ENCODE measurements at places on chromosomes 7 and 10.
A peak's percentile ranks its signal among the peaks of the same experiment; 100 is the strongest.

DNA sequence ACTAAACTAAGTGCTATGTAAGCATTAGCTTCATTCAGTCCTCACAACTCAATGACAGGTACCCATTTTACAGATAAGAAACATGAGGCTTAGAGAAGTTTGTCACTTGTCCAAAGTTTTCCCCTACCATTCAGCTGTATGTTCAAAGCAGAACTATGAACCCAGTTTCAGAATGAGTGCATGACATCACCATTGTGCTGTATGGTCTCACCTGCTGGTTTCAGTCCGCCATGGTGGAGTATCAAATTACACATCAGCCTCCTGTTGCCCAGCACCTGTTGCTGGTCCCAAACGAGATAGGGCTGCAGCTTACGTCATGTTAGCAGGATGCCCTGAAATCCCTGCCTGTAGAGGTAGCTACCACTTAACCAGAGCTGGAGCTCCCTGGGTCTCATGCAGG is 95.0 kb downstream of the DYNC1I1 start:
- DNase-seq, result no peak

DNA sequence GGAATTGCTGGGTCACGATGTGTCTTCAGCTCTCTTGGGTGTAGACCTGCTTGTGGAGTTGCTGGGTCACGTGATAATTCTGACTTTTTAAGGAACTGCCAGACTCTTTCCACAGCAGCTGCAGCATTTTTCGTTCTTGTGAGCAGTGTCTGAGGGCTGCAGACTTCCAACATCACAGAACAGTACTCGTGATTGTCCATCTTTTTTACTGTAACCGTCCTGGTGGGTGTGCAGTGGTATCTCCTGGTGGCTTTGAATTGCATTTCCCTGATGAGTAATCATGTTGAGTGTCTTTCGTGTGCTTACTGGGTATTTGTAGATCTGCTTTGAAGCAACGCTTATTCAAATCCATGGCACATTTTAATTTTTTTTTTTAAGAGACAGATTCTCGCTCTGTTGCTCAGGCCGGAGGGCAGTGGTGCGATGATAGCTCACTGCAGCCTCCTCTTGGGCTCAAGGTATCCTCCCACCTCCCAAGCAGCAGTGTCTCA is 22.7 kb downstream of the INPP5A start:
- no peak for DNase-seq

- DNase-seq, result peak; percentile 80
Measured at GRCh38 chr10:62433181-62433692, 59.1 kb downstream of the ZNF365 start.

DNA sequence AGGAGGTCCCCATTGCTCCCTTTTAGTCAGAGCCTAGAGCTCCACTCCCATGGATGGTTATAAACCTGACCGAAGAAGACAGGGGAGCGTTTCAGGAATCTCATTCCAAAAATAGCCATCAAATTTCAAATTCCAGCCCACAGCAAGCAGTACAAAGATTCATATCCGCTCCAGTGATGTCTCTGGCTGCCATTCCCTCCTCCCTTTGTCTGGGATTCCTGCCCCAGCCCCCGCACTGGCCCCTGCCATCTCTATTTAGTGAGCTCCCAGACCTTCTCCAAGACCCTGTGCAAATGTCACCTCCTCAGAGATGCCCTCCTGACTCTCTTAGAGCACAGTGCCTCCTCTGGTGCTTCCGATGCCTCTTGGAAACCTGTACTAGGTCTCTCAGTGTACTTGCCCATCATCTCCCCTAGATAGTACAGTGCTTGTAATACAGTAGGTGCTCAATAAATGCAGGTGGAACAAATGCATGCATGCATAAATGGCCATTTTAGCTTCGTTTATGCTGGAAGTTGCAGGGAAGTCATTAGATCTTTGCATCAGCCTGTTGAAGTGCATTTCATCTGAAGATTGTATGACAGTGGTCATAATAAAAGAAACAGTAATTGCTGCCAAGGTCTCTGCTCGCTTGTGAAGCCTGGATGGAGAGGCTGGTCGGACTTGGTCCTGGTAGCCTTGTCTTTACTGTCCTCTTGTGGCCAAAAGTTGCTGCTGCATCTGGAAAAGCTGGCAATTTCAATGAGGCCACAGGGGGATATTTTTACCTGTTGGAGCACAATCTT is 32.0 kb upstream of the HABP2 start:
- peak; percentile 53 for DNase-seq

DNA sequence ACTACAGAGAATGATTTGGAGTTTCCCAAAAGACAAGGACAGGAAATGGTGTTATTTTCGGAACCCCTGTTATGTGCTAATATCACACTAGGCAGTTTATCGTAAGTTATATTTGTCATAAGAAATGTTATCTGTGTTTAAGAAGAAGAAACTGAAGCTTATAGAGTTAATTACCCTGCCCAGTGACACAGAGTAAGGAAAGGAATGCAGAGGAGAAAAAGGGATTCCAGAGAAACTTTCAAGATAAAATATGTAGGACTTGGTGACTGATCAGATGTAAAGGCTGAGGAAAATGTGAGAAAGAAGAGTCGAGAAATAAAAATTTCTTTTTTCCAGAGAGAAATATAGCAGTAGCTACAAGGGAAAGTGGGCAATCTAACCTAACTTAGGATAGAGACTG is 63.5 kb upstream of the ZNF746 start:
- peak; percentile 27 for DNase-seq

- no peak for DNase-seq
Measured at GRCh38 chr7:6269527-6269926, 2.9 kb downstream of the CYTH3 start.

DNA sequence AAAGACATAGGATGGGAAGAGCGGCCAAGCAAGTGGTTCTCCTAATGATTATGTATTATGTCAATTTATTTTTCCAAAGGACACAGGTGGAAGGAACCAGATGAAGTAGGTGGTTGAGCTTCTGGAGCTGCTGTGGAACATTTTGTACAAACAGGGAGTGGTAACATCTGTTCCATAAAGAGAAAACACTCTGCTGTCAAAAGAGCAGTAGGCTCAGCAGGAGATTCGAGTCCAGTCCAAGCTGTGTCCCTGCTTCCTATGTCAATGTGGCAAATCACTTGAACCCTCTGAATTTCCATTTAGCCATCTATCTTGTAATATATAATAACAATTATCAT is 448.0 kb upstream of the ANKRD30A start:
- DNase-seq, result no peak

DNA sequence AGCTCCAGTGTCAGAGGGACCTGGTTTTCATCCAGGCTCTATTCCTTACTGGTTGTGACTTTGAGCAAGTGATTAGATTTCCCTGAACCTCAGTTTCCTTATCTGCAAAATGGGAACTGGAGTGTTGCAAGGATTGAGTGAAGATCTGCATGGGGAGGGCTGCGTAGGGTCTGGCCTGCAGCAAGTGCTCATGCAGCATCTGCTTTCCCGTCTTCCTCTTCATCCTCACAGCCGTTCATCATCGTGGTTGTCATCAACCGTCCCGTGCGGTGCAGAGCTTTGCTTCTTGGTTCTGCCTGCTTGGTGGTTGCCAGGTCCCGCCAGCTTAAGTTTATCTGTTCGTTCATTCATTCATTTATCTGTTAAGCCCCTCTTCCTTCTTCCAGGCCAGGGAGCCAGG is 135.0 kb downstream of the GRK5 start:
- DNase-seq, result peak; percentile 67

GRCh38 chr7:39624442-39624807 is 1.1 kb downstream of the RALA start:
- no peak for DNase-seq

DNA sequence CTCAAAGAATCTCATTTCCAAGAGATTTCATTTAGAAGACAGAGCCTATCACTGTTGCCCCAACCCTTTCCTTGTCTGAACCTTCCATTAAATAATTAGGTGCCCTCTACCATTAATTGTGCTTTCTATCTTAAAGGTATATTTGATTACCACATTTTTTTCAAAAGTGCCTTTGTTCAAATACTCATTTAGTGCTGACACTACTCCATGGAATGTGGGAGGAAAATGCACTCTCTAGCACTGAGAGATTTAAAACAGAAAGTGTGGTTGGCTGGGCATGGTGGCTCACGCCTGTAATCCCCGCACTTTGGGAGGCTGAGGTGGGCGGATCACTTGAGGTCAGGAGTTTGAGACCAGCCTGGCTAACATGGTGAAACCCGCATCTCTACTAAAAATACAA is 119.8 kb downstream of the CACNA2D1 start:
- peak; percentile 45 for DNase-seq

- DNase-seq, result no peak
Measured at GRCh38 chr10:114607358-114607998, 50.6 kb downstream of the ABLIM1 start.

DNA sequence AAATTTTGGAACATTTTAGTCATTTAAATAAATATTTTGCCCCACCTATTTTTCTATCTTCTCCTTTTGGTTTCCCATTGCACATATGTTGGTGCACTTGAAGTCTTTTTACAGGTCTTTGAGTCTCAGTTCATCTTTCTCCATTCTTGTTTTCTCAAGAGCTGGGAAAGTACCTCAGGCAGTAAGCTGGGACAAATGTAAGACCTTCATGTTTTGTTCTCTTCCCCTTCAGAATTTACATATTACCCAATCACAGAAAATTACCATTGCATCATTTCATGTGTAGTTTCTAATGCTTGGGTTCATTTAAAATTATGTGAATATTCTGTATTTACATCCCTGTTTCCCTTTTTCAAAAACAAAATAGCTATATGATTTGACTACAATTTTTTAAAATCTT is 1150.0 kb upstream of the POT1 start:
- DNase-seq, result no peak

DNA sequence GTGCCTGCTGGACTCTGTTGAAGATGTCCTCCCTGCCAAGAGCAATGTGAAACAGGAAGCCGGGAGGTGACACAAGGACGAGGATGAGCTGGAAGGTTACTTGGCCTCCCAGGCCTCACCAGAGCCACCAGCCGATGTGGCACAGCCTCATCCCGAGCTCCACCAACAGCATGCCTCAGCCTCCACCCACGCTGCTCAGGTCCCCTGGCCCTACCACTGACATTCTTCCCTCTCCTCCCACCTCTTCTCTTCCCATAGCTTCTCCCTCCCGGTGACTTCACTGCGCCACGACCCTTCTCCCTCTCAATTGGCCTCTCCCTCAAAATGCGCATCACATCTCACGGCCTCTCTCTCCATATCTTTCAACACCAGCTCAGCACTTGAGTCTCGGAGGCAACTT is 249.9 kb downstream of the SKAP2 start:
- DNase-seq, result no peak

- no peak for DNase-seq
Measured at GRCh38 chr10:74433993-74434392, 283.0 kb downstream of the ADK start.

GRCh38 chr7:94433224-94433623 is 38.5 kb downstream of the COL1A2 start:
- DNase-seq, result no peak

GRCh38 chr7:2299870-2300512 is 14.2 kb downstream of the SNX8 start:
- no peak for DNase-seq

DNA sequence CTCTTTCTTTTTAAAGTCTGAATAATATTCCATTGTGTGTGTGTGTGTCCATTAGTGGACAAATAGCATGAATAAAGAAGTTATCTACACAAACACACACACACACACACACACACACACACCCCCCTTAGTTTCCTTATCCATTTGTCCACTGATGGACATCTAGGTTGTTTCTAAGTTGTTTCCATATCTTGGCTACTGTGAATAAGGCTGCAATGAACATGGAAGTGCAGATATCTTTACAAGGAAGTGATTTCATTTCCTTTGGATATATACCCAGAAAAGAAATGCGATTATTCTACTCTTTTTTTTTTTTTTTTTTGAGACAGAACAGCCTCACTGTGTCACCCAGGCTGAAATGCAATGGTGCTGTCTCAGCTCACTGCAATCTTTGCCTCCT is 113.5 kb downstream of the MBL2 start:
- DNase-seq, result no peak

DNA sequence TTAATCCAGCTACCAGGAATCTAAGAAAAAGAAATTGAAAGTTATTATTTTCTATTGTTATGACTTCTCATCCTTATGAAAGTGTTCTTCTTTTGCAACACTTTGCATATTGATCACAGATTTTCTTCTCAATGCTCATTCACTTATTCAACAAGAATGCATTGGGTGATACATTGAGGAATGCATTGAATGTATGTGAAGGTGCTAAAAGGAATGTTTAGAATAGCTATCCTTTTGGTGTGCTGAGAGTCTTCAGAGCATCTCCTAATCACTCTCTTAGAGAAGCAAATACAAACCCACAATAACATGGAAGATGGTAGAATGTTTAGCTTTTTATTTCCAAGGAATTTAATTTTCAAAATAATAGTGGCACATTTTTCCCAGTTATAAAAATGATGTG is 122.1 kb upstream of the KMT2E start:
- no peak for DNase-seq

DNA sequence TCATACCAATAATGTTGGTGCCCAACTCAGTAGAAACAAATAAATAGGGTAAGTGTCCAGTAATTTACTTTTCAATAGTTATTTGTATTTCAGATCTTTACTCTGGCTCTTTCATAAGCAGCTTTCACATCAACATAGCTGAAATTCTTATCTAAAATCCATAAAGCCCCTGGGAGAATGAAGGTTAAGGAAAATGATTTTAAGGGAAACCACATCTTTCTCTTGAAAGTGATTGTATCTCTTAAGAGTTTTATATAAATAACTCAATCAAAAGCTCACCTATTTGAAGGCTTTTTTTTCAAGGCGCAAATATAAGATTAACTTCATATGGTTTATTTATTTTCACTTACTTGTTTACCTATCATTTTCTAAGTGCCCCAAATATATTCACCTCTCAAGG is 324.4 kb downstream of the HGF start:
- DNase-seq, result no peak

All from amniotic epithelial cell (primary cell).